SHP77 (cell line): ENCODE measurements at places on chromosomes 5 and 9.

DNA sequence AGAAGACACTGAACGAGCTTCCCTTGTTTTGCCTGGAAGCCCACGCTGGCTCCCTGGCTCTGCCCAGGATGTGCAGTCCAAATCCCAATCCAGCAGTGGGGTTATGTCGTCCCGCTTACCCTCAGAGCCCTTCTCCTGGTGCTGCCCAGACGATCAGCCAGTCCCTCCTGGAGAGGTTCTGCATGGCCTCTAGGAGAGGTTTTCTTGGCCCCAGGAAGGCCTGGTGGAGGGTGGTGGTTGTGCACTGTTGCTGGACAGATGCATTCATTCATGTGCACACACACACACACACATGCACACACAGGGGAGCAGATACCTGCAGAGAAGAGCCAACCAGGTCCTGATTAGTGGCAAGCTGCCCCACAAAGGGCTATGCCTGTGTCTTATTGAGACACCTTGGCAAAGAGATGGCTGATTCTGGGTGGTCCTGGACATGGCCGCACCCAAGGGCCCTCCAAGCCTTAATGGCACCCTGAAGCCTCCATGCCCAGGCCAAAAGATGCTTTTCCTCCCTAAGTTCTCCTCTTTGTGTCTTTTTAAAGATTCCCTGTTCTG, 10.5 kb upstream of the OLFM1 start:
- DNase-seq, result no peak

- DNase-seq, result no peak
Measured at GRCh38 chr5:75526070-75526469, 14.4 kb downstream of the POLK start.

DNA sequence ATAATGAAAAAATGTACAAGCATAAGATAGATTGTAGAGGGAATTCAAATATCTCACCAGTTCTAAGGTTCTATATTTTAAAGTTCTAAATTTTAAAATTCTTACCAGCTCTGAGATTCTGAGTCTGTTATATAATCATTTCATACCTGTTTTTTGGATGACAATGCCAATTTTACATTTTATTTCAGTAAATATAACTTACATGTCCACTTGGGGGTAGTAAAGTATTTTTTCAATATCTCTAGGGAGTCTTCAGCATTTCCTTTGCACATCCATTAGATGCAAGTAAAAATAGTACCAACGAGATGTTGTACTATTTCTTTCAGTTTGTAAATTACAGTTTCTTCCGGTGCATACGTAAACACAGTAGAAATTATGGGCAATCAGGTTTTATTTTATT, 25.7 kb downstream of the NMUR2 start:
- no peak for DNase-seq

- no peak for DNase-seq
Measured at GRCh38 chr5:30103052-30103451, 1090.4 kb upstream of the CDH6 start.

GRCh38 chr5:120517607-120518252, 53.6 kb downstream of the PRR16 start:
- no peak for DNase-seq
